ENCODE measurements at places on chromosomes 7 and 10.

GRCh38 chr10:71038921-71039320 lies 150.6 kb upstream of the PCBD1 start:
- no peak for DNase-seq

GRCh38 chr7:138945821-138946220 lies 35.4 kb downstream of the KIAA1549 start:
- no peak for DNase-seq

DNA sequence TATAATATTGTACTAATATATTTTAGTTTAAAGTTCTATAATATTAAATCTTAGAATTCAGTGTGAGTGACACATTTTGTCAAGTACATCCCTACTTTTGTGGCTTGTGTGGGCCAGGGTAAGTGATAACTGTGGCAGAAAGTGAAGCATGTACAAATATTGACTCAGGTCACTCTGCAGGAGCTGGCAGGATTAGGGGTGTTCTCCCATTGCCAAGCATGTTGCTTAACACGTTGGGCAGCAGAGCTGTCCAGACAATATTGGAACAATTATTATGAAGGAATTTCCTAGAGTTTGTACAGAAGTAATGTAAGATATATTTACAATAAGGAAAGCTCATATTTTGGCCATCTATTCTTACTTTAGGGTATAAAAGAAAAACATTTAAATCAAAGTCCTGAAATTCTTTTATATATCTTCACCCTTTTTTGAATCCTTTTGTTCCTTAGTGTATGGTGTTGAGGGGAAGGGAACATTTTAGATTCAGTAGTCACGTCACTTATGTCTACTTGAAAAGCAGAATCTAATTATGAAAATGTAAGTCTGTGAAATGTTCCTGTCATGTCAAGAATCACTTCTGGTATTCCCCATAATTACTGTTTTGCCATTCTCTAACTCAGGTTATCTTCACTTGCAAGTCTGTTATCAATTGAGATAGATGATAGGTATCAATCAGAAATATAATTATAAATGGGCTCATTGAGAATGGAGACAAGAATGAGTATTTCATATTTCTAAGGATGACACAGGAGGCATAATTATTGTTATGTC lies 4.0 kb downstream of the HDAC9 start:
- DNase-seq, result no peak

DNA sequence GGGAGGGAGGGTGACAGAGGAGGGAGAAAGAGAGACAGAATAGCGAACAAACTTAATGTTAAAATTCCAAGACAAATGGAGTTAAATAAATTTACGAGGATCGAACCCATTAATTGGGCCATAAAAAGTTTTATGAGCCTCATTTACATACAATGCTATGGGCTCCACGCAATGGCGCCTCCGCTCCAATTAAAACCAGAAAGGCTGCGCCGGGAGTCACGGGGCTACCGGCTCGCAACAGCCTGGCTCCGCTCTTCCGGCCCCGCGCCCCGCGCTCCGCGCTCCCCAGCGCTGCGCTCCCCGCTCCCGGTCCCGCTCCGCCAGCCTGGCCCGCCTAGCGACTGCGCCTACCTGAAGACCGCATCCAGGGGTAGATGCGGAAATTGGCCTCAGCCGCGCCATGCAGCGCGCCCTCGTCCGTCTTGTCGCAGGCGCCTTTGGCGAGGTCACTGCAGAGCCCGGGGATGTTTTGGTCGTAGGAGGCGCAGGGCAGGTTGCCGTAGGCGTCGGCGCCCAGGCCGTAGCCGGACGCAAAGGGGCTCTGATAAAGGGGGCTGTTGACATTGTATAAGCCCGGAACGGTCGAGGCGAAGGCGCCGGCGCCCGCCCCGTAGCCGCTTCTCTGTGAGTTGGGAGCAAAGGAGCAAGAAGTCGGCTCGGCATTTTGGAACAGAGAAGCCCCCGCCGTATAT lies 513 bp downstream of the HOXA7 start:
- DNase-seq, result no peak

GRCh38 chr10:131199646-131200045 lies 111.9 kb downstream of the TCERG1L start:
- no peak for DNase-seq

DNA sequence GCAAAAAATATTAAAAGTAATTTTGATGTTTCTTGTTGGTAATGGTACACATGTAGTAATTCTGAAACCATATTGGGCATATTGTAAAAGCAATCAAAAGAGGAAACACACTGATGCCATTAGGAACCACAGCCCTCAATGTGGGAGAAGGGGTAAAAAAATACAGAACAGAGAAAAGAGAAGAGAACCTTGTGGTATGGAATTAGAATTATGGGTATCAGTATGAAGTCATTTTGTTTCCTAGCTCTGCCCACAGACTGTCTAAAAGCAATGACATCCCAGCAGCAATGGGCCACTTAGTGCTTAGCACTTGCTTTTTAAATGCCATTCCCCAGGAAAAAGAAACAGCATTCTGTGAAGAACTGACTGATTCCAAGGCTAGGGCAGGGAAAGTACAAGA lies 61.5 kb downstream of the CPVL start:
- no peak for DNase-seq

GRCh38 chr10:14670551-14671240 lies 104.0 kb downstream of the FAM107B start:
- DNase-seq, result no peak

All from activated T-cell treated with anti-CD3 and anti-CD28 coated beads for 24 hours (primary cell).